A172 (cell line): ENCODE measurements at places on chromosomes 5 and 9. TPM values are rescaled to one million over a fixed set of nuclear protein-coding genes. Genes with fewer than 3 reads are reported as not detected.

GRCh38 chr9:135332516-135332915 lies 147.1 kb upstream of the PPP1R26 start:
- DNase-seq, result no peak

DNA sequence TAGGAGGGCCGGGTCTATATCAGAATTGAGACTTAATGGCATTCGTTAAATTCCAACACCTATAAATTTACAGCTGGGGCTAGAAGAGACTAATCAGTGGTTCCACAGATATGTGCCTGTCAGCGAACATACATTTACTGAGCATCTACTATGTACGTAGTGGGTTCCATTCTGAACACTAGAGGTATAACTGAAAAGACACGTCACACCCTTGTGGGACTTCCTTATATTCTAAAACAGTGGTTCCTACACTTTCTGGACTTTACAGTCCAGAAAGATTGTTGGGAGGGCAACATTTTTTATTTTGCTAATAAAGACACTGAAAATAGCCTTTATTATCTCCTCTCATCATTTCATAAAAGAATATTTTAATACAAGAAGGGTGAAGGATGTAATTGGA lies 140.5 kb downstream of the SCAMP1 start:
- DNase-seq, result no peak

The FAM78A gene
- 1.8 and 2.5 TPM in 2 replicates for total RNA-seq

DNA sequence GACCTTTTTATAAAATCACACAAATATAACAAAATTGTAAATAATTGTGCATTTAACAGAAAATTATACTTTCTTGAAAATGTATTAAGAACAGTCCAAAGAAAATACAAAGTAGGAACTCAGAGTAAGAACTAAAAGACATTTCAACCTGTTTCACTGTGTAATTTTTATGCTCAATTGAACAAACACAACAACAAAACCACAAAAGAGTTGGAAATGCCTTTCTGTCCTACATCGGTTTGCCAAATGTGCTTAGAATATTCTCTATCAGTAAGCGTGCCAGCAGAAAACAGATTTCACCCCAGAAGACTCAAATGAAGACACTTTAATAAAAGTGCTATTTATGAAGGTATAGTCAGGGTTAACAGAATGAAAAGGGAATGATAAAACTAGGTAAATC lies 592.1 kb downstream of the PRELID2 start:
- DNase-seq, result no peak

DNA sequence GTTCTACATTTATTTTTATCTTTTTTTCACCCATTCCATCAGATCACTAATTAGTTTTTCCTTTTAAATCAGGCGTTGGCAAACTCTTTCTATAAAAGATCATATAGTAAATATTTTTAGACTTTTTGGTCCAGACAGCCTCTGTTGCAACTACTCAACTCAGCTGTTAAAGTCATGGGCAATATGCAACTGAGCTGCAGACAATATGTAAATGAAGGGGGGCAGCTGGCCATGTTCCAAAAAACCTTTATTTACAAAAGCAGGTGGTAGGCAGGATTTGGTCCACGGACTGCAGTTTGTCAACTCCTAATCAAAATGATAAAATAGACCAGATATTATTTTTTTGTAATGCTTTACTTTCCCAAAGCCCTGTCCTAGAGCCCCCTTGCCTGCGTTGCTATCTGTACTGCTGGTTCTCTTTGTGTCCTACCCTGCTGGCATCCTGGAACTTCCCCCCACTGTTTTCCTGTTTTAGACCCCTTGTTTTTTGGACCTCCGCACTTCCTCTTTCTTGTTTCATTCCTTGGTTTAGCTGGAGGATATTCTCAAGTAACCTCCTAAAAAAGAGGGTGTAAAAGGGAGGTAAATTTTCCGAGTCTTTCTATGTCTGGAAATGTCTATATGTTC lies 24.7 kb upstream of the TNFSF8 start:
- no peak for DNase-seq

DNA sequence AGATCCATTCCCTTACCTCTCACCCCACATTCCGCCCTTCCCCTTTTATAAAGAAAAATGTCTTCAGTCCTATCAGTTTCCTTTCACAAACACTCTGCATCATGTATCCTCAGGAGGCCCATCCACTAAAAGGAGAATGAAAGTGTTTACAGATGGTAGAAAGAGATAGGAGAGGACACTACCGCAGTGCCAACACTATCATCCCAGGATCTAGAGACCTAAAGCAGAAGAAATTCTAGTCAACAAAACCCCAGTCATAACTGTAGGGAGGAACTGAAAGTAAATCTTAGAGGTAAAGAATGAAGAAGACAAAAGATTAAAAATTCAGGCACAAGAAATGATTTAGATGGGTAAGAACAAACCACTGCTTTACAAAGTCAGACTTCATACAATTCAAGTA lies 114.1 kb downstream of the MLLT3 start:
- no peak for DNase-seq

DNA sequence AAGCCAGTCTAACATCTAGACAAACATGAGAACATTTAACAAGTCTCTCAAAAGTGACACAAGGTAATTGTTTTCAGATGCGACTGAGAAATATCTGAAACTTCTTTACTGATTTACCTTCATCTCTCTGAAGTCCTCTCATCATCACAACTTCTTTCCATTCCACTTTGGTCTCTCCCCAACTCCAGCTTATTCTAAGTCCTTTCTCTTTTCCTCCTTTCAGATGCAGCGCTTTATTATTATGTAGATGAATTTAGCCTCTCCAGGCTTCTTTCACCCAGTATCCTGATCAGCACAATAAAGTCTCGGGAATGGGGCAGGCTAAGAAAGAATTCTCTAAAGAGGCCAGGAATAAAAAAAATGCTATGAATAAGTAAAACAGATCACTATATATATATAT lies 128.0 kb downstream of the KCTD16 start:
- no peak for DNase-seq

The CTNND2 gene
- total RNA-seq, result not detected in 2 replicates
